ENCODE measurements at places on chromosomes 16 and 17.
A peak's percentile ranks its signal among the peaks of the same experiment; 100 is the strongest.

DNA sequence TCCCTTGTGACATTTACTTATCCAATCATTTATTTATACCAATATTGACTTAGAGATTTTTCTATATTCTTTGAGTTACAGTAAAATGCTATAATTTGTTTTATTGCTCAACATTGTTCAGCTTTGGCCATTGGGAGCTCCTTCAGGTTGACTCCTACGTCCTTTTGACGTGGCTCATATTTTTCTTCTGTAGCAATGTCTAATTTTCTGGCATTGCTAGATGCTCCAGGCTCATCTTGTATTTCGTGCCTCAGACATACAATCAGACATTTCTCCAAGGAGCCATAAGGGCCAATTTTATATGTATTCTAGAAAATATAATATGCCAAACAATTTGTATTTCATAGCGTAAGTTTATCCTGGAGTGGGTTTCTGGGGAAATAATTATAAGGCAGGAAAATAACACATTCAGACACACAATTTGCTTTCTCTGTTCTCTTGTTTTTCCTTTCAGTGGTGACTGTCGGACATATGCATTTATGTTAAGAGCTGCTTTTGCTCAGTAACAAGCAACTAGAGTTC is 355.1 kb upstream of the MON1B start:
- DNase-seq = peak; percentile 88

DNA sequence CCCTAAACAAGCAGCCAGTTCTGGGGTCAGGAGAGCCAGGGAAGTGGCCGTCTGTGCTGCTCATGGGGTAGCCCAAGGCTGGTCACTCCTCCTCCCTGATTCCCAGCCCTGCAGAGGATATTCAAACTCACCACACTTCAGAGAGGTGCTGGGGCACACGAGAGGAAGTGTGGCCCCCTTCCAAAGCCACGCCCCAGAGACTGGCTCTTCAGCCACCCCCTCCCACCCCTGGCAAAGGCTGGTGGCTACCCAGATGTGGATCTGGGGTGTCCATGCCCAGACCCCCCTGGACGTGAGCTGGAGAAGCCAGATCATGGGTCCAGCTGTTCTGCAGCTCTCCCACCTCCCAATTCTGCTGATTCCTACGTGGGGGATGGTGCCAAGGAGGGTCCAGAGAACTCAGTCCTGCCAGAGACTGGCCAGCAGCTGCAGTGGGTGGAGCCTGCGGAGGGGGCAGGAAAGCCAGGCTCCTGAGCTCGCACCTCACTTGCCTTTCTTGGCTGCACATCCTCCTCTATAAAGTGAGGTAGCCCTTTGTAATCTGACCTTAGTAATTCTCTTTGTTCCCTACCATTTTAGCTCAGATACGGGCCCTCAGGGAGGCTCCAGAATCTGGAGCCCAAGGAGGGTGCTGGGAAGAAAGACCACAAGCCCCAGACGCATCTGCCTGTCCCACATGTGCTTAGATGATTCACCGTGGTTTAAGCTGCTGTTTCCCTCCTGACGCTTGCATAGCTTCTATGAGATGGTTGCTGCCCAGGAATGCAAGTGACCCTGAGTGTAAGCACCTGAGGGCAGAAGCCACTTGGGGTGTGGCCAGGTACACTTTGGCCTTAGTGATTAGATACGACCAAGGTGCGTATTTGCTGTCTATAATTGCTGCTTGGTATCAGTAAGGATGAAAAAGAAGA is 15.3 kb downstream of the SDK2 start:
- DNase-seq = no peak

DNA sequence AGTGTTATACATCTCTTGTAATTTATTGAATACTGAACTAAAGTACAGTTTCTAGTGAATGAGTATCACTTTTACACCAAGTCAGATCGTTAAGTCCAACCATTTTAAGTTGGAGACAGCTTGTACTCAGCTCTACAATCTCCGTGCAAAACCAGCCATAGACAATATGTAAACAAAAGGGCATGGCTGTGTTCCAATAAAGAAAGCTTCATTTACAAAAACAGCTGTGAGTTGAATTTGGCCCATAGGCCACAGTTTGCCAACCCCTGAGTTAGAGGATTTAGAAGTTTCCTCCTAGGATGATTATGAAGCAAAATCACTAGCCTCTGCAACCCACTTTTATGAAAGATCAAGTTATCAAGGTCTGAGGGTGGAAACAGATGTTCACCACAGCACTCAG is 105.7 kb upstream of the RCVRN start:
- DNase-seq = no peak

DNA sequence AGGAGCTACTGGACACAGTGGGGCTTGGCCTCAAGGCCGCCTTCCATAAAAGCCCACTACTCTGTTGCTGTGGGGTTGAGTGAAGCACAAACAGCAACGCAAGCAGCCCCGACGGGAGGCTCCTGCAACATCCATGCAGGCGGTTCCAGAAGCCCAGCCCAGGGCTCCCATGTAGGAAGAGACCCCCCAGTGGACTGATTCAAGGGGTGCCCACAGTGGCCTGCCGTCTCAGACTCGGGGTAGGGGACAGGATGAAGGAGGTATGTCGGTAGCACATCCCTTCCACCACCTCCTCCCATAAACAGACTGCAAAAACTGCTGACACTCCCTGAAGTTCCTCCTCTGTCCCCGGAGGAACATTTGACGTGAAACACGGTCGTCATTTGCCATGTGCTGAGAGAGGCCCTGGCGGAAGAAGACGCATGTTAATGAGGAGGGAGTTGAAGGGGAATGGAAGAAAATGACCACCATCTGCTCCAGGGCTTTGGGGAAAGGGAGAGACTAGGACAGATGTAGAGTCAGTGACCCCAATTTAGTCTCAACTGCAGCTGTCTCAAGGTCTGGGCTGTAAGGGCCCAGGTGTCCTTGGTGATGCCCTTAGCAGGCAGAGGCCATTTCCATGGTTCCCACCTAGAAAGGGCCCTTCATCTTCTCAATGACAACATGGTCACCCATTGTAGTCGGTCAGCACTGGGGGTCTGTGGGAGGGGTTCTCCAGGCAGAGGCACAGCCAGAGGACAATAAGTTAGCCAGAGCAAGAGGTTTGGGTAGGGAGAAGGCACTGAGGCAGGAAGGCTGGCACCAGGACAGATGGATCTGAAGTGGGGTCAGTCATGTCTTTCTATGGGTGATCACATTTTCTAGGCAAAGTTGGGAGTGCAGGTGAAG is 200.6 kb downstream of the CPPED1 start:
- DNase-seq = no peak

DNA sequence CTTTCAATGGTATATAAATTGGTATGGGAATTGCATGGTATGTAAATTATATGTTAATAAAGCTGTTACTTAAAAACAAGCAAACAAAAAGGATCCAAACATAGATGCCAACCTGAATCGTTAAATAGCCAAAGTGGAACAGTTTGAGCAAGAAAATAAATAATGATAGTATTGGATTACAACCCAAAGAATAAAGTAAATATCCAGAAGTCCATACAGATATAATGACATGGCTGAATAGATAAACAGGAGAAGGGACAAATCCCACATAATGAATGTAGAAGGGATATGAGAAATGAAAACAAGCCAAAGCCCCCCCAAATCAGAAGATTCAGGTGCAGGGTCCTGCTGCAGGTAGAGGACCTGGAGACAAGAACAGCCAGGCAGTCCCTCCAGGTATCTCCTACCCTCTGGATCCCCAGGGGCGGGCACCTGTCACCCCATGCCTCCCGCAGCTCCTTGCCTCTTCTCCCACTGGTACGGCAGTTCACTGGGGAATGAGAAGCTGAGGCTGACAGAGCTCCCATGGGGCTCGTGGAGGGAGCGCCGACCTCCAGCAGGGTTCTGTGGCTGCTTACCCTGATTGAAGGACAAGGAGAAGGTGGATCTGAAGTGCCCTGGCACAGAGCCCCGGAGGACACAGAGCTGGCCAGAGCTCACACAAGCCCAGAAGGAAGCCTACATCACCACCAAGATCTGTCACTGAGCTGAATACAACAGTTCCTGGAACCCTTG is 9.9 kb upstream of the LCAT start:
- no peak for DNase-seq

DNA sequence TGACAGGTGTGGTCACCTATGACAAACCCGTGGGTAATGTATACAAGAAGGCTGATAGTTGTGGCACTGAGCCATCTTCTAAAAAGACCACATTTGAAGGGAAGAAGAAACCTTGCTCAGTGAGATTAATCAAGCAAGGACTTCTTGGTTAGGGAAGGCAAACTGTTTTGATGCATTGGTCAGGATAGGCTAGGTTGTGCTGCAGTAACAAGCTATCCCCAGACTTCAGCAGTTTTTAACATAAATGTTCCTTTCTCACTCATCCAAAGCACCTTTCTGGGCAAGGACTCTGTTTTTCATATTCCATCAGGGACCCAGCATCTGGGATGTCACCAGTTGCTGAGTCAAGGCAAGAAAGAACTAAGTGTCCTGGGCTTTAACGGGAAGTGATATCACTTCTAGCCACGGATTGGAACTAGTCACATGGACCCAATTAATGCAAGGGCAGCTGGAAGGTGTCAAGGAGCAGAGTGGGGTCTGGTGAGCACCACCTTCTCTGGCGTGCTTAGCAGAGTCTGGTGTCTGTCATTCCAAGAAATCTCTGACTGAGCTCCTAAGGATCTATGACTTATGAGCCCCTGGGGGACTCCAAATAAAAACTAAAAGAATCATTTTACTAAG is 52.0 kb upstream of the CCL2 start:
- DNase-seq = no peak

DNA sequence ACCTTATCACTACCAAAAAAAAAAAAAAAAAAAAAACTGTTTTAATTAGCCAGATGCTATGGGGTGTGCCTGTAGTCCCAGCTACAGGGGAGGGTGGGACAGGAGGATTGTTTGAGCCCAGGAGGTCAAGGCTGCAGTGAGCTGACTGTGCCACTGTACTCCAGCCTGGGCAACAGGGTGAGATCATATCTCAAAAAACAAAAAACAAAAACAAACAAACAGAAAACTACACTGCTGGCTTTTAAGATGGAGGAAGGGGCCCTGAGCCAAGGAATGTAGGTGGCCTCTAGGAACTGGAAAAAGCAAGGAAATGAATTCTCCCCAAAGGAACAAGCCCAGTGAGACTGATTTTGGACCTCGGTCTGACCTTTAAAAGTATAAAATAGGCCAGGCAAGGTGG is 61.4 kb downstream of the BEAN1 start:
- DNase-seq = no peak

GRCh38 chr16:9622268-9622667 is 530.8 kb downstream of the HAPSTR1 start:
- DNase-seq = no peak

- no peak for DNase-seq
These were observed 13.4 kb upstream of the TMEM170A start for GRCh38 chr16:75477680-75478473.

DNA sequence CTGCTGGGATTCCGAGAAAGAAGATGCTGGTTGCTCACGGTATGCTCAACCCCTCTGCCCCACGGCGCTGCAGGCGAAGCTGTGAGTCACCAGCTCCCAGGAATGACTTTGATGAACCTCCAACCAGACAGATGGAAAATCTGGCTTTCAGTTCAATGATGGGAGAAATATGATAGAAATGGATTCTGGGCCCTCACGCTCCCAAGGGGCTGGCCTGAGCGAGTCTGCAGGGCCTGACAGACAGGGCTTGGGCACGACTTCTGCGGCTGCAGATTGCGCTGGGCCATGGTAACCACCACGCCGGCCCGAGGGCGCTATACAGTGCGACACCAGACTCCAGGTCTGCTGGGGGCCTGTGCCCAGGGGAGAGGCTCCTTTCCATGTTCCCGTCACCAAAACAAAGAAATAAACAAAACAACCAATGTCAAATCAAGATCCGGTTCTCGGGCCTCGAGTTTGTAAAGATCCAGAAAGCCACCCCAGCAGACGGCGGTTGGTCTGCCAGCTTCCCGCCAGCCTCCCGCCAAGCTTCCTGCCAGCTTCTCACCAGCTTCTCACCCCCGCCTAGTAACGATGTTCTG is 11.1 kb upstream of the ABR start:
- DNase-seq = no peak

- no peak for DNase-seq
These were observed 1.2 kb upstream of the COX6A2 start for GRCh38 chr16:31429314-31429713.
